ENCODE measurements at places on chromosomes 7 and 10.
A peak's percentile ranks its signal among the peaks of the same experiment; 100 is the strongest.

DNA sequence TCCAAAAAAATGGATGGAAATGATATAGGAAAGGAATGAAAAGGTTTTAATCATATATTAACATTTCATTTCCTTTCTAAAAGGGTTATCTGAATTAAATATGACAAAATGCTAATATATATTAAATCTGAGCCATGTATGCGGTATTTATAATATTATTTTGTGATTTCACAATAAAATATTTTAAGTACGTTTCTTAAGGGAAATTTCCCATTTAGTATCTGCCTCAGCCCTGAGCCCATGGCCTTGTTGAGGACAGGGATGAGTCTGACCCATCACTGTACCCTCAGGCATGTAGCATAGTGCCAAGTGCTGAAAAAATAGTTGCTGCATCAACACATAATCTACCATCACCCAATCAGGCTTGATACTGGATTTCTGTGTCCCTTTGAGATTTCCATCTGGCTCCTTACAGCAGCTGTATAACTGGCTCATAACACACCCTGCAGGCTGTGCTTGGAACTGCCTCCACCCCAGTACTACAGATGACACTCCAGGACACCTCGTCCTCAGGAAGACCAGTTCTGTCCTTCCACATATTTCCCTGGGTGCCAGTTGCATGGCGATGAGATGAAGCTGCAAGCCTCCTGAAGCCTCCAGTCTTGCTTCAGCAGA, 59.4 kb upstream of the ASAH2 start:
- peak; percentile 13 for DNase-seq

GRCh38 chr7:120041798-120042197, 231.2 kb upstream of the KCND2 start:
- no peak for DNase-seq

DNA sequence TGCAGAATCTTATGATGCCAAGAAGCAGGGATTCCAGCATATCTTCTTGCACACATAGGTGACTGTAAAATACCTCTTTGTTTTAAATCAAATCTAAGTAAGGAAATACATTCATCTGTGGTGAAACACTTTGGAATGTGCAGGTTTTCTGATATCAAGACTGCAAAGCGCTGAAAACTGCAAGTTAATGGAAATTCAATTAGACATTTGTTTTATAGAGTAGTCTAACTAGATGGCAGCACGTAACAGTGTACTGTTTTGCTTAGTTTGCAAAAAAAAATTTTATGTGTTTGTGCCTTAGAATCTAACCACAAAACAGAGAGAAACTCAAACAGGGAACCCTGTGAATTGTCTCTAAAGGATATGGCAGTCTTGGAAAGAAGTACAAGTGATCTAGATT, 259.2 kb downstream of the HDAC9 start:
- DNase-seq, result no peak

DNA sequence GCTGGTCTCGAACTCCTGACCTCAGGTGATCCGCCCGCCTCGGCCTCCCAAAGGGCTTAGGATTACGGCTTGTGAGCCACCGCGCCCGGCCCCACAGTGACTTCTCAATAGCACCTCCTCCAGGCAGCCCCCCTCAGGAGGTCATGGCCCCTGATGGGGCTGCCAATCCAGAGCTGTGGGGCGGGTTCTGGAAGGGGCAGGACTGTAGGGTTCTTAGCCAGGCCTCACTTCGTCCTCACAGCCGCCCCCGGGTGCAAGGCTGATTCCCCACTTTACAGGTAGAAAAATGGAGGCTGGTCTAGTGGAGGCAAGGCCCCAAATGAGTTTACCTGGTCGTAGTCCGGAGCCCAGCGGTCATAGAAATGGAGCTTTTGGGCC, 638 bp downstream of the METTL27 start:
- DNase-seq, result no peak

DNA sequence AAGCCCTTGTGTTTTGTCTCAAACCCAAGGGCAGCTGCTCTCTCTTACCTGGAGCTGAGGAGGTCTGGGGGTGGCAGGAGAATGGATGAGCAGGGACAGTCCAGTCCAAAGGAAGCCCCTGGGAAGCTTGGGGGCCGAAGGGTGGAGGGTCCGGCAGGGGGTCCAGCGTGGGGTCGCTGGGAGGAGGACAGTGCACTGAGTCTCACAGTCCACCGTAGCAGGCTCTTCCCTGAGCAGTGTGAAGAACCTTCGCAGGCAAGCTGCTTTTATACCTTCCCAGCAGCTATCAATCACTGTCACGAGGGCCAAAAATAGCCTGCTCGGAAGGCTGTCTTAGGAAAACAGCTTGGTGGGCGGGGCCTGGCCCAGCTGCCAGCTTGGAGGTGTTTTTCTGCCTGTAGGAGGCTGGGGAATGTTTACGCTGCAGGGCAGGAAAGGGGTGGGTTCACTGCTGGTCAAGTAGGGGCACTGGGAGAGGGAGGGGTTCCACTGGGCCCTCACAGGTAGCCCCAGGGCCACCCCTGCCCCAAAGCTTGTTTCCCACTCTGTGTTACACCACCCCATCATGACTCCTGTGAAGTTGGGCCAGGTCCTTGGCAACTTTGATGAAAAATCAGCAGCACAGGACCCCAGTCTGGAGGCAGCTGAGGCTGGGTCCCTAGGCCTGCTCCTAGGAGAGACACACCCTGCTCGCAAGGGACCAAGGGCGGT, at the start of gene DEPP1:
TSS of gene DEPP1 (minus strand) at position 240 of the 711 bp plus-strand sequence. CDS start 779 bp downstream, outside the sequence.
- no peak for DNase-seq

Measured in stimulated activated CD8-positive, alpha-beta memory T cell treated with anti-CD3 and anti-CD28 coated beads, Interleukin-7, amount 100 ng/mL, for 48 hours (primary cell).